Effector CD4-positive, alpha-beta T cell (primary cell): ENCODE measurements at places on chromosomes 6 and 20.
A peak's percentile ranks its signal among the peaks of the same experiment; 100 is the strongest.

- no peak for DNase-seq
These were observed 15.5 kb downstream of the TPD52L1 start for GRCh38 chr6:125169058-125169457.

DNA sequence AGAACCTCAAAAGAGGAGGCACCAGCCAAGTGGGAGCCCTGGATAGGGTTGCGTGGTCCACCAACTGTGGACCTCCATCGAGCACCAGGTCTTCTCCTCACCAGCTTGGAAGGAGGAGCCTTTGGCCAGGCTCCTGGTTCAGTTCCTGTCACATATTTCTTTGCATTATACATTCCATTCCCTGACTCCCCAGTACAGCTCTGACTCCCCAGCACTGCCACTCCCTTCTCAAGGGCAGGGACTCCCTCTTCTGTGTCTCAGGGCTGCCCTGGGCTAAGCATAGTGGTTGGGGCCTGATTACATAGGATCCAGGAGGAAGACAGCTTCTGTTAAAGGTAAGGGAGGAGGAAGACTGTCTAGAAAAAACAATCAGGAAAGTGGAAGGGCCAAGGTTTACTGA is 91.1 kb downstream of the MRPL14 start:
- DNase-seq = no peak

GRCh38 chr20:40805592-40805991 is 116.6 kb upstream of the MAFB start:
- DNase-seq = no peak

GRCh38 chr20:43955062-43955749 is 40.6 kb downstream of the TOX2 start:
- peak; percentile 29 for DNase-seq

DNA sequence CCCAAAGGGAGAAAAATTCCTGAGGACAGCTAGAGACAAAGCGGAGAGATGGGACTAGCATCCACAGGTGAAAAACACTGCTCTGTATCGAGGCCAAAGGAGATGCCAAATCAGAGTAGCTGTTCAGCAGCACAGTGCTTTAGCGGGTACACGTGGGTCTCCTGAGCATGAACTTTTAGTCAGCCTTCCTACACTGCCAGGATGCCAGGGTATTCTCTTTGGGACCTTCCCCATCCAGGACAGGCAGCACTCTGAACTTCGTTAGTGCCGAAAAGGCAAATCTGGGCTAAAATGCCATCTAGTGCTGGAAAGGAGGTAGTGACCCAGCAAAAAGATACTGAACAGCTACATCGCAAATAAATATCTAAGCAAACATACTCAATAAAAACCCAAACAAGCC is 64.9 kb downstream of the C6orf58 start:
- no peak for DNase-seq

GRCh38 chr6:102623201-102623600 is 1229.7 kb downstream of the GRIK2 start:
- DNase-seq = no peak

DNA sequence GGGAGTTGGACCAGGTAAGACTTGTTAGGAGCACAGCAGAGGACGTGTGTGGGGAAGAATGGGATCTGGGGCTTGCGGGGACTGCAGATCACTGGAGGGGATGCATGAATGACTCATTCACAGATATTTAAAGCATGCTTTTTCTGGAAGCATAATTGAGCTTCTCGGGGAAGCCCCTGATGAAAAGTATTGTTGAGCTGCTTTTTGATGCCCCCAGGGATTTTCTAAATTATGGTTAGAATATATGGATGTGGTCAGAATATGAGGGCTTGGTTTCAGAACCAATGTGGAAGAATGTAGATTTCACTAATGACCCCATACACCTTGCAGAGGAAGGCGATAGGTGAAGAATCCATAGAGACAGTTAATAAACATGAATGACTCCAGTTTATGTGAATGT is 36.1 kb downstream of the GMPR start:
- DNase-seq = no peak

- no peak for DNase-seq
These were observed 35.2 kb downstream of the JPH2 start for GRCh38 chr20:44151621-44152416.

GRCh38 chr20:46174469-46175126 is 56.5 kb downstream of the CD40 start:
- DNase-seq = peak; percentile 65

DNA sequence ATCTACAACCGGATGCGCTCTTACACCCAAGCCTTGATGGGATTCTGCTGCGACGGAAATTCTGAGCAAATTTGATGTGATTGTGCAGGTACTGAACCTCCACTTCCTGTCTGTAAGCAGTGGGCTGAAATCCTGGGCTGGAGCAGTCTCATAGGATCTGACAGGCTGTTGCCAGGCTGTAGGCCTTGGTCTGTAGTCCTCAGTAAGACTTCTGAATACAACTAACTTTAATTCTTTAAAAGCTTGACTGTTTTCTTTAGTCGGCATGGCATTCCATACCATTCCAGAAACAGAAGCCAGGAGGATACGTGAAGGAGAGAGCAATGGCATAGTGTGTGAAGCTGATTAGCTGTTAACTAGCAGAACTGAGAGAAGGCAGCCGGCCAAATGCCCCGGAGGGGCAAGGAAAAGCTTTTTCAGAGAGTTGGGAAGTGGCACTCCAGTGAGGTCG is 68.3 kb downstream of the ADTRP start:
- peak; percentile 28 for DNase-seq

- DNase-seq = no peak
These were observed 19.6 kb upstream of the PKHD1 start for GRCh38 chr6:52106994-52107393.
